T-helper 9 cell (primary cell): ENCODE measurements at places on chromosomes 11 and 22.

GRCh38 chr11:34755671-34756070 is 134.8 kb downstream of the EHF start:
- no peak for DNase-seq

- no peak for DNase-seq
Observed at GRCh38 chr11:94521684-94522083, 9.4 kb downstream of the C11orf97 start.

- DNase-seq, result no peak
Observed at GRCh38 chr11:64208086-64208795, 1.7 kb downstream of the FERMT3 start.

DNA sequence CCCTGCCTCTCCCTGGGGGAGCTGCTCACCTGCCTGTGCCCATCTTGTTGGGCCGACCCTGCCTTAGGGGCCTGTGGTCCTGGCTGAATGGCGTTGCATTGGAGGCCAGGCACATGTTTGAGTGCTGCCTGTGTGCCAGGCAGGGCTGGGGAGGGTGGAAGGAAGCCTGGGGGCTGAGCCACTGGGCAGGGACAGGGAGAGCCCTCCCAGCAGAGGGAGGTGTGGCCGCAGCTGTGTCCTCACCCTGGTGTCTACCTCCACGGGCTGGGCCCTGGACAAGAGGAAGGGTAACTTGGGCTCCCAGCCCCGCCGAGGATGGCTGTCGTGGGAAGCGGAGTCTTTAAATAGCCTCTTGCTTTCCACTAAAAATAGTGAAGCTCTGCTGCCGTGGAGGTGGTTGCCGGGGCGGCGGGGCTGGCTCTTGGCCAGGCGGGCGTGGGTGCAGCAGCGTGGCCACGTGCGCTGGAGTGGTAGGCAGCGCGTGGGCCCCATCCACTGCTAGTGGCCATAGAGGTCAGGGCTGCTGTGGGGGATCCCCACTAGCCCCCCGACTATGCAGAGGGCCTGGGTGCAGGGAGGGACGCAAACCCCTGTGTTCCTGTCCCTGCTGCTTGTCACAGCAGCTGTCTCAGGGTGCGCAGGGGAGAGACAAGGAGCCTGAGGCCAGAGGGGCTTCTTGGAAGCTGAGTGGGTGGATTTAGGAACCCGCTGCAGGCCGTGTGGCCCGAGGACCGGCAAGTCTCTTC is 6.2 kb downstream of the ZDHHC8 start:
- DNase-seq, result no peak

DNA sequence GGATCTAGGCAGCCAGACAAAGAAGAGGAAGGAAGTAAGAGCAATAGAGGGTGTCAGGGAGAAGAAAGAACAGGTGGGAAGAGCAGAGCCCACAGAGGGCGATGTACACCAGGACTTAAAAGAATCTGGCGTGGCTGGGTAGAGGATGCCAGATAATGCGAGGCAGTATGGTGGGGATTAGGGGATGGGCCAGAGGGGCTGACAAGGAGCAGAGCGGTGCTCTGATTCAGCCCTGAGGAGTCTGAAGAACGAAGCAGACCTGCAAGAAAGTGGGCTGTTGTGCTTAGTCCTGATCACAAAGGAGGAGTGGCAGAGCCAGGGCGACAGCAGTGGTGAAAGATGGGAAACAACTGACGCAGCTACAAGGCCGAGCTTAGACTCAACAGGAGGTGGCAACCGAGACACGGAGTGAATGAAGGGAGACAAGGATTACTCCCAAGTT is 163.7 kb downstream of the LARGE1 start:
- DNase-seq, result no peak

GRCh38 chr11:11279956-11280689 is 72.9 kb downstream of the CSNK2A3 start:
- DNase-seq, result no peak

DNA sequence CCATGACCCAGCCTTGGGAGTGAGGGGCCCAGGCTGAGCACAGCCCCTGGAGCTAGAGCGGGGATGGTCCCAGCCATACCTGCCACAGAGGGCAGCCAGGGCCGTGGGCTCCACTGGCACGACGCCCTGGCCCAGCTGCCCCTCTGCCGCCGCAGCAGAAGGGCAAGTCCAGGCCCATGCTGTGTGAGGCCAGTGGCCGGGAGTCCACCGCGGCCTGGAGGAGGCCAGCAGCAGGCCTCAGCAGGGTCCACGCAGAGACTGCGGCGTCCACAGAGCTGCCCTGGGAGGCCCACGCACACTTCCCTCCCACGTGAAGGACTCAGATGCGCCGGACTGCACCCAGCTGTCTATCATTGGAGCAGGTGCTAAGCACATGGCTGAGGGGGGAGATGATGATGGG is 23.5 kb downstream of the MOB2 start:
- no peak for DNase-seq

- no peak for DNase-seq
Observed at GRCh38 chr11:116348226-116348625, 424.6 kb downstream of the BUD13 start.

DNA sequence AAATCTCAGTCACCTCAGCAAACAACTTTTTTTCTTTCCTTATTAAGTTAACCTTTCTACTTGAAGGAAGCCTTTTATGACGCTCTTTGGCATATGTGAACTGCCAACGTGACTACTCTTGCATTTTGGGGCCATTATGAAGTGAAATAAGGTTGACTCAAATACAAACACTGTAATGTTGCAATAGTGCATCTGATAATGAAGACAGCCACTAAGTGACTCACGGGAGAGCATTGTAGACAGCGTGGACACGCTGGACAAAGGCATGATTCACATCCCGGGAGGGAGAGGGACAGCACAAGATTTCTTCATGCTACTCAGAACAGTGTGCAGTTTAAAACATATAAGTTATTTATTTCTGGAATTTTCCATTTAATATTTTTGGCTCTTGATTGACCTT is 560.8 kb downstream of the ETS1 start:
- no peak for DNase-seq

- DNase-seq, result no peak
Observed at GRCh38 chr11:9385327-9385899, 961 bp downstream of the IPO7 start.
